ENCODE measurements at places on chromosomes 1 and 21. TPM values are rescaled to one million over a fixed set of nuclear protein-coding genes. Genes with fewer than 3 reads are reported as not detected.

GRCh38 chr1:101144671-101145448, 92.0 kb upstream of the S1PR1 start:
- no peak for DNase-seq
- H3K4me1 ChIP-seq = peaks cover 47% of the 10 kb centered on the region
- no peaks in the 10 kb centered on the region for H3K36me3 ChIP-seq
- H3K4me3 ChIP-seq = no peak overlapping the region

DBT gene
- total RNA-seq = 7.7 TPM

KRTAP12-2 gene
- not detected for total RNA-seq

GRCh38 chr1:43653893-43654292, 3.9 kb downstream of the KDM4A start:
- H3K4me3 ChIP-seq = no peak overlapping the region
- peaks cover 21% of the 10 kb centered on the region for H3K4me1 ChIP-seq
- DNase-seq = no peak
- no peak overlapping the region for H3K27ac ChIP-seq

DNA sequence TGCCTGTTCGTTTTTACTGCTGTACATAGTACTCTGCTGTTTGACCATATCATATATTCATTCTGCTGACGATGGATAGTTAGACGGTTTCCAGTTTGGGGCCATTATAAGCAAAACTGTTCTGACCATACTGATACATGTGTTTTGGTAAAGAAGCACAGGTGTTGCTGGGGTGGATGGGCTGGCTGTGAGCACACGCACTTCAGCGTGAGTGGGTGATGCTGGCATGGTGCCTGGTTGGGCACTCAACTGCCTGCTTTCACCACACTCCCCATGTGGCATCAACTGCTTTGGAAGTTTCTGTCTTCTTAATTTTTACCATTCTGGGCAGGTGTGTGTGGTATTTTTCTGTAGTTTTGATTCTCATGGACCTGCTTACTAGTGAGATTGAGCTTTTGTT, 37.3 kb downstream of the ADARB1 start:
- H3K27ac ChIP-seq = no peak overlapping the region
- no peaks in the 10 kb centered on the region for H3K27me3 ChIP-seq
- no peak overlapping the region for H3K4me3 ChIP-seq
- DNase-seq = no peak
- H3K36me3 ChIP-seq = no peaks in the 10 kb centered on the region
- H3K4me1 ChIP-seq = peaks cover 29% of the 10 kb centered on the region

DNA sequence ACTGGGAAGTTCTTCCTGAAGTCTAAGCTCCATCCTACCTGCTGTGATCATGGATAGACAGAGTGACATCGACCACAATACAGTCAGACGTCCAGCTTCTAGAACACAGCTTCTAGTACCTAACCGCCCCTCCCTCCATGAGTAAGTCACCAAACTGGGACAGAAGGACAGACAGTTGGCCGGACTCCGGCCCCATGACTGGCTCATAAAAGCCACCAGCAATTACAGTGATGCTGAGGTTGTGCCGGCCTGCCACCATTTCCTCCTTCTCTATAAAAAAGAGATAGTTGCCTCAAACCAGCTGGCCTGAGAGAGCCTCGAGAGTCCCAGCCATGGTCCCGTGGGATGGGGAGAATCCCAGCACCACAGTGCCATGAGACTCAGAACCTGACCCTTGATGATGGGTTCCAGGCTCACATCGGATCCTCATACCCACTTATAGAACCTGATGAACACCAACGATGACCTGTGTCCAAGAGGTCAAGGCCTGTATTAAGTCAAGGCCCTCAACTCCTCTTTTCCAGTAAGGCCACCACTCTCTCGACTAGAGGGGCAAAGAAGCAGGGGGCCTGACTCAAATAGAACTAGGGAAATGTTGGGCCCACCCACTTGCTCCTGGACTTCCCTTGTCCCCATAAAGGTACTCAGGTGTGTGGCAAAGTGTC, 3.4 kb downstream of the MEF2D start:
- H3K36me3 ChIP-seq = peaks cover 9% of the 10 kb centered on the region
- peak overlapping the region; percentile 64 for H3K27ac ChIP-seq
- DNase-seq = no peak
- peak overlapping the region; percentile 87 for H3K4me3 ChIP-seq

- peaks cover 21% of the 10 kb centered on the region for H3K4me1 ChIP-seq
- DNase-seq = no peak
- peak within 1 kb of the TSS; percentile 43 for H3K27ac ChIP-seq
- no peaks in the 10 kb centered on the region for H3K27me3 ChIP-seq
Observed at GRCh38 chr1:161098210-161099068, at the start of gene KLHDC9. KLHDC9 (plus strand) TSS chr1:161098361; CDS start chr1:161098536, 175 bp downstream.

ELAPOR1 gene
- 7.2 TPM for total RNA-seq

GRCh38 chr1:115437196-115437595, 99.1 kb upstream of the NGF start:
- no peaks in the 10 kb centered on the region for H3K36me3 ChIP-seq
- H3K27ac ChIP-seq = no peak overlapping the region
- H3K4me1 ChIP-seq = peaks cover 13% of the 10 kb centered on the region
- DNase-seq = no peak
- no peak overlapping the region for H3K4me3 ChIP-seq

- H3K4me1 ChIP-seq = peaks cover 41% of the 10 kb centered on the region
- no peaks in the 10 kb centered on the region for H3K27me3 ChIP-seq
- peak overlapping the region; percentile 92 for H3K27ac ChIP-seq
- H3K36me3 ChIP-seq = no peaks in the 10 kb centered on the region
- H3K4me3 ChIP-seq = peak overlapping the region; percentile 92
Observed at GRCh38 chr1:21342961-21343838, 52.9 kb upstream of the ECE1 start.

EDARADD gene
- not detected for total RNA-seq

- no peak overlapping the region for H3K4me3 ChIP-seq
- DNase-seq = no peak
- H3K27ac ChIP-seq = no peak overlapping the region
- H3K27me3 ChIP-seq = no peaks in the 10 kb centered on the region
- H3K4me1 ChIP-seq = no peaks in the 10 kb centered on the region
Observed at GRCh38 chr1:160858507-160858906, 4.2 kb downstream of the CD244 start.

GRCh38 chr1:204345438-204345841, 14.3 kb downstream of the PLEKHA6 start:
- no peaks in the 10 kb centered on the region for H3K36me3 ChIP-seq
- H3K4me1 ChIP-seq = no peaks in the 10 kb centered on the region
- no peak overlapping the region for H3K4me3 ChIP-seq
- H3K27me3 ChIP-seq = no peaks in the 10 kb centered on the region

DNA sequence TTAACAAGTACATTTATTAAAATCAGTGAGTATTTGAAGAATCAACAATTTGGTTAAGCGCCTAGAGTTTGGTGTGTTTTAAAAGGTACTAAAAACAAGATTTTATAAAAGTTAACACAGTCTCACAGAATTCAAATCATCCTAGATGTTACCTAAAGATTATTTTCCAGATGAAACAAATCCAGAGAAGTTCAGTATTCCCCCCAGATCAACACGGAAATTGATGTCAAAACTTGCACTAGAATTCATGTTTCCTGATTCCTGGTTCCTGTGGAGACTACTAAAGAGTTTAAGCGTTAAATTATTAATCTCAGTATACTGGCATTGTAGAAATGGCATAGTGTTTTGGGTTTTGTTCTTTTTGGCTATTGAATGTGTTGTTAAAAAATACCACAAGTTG, 1.4 kb downstream of the PTBP2 start:
- peak overlapping the region; percentile 4 for H3K27ac ChIP-seq
- no peaks in the 10 kb centered on the region for H3K36me3 ChIP-seq
- H3K4me3 ChIP-seq = peak overlapping the region; percentile 100
- H3K4me1 ChIP-seq = peaks cover 5% of the 10 kb centered on the region
